ENCODE measurements at places on chromosomes 2 and 18.

DNA sequence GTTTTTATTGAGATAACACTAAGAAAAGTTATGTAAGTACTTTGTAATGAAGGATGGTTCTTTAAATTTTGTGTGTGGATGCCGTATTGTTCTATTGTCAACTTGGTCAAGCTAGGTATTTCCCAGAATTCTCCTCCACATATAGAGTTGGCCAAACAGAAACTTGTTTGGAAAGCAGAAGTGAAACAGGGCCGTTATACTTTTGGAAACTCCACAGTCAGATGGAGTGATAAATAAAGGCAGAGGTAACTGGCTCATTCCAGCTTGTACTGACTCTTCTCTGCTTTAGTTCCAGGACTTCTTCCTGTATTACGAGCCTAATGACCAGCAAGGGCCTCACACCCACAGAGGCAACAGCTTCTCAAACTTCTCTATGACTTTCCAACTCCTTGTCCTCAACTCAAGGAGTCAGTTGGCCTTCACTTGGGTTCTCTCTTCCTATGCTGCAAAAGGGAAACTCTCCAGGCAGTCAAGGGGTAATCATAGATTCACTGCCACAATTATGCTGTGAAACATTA is 16.4 kb upstream of the STARD7 start:
- no peak for DNase-seq

- no peak for DNase-seq
Measured at GRCh38 chr2:67037655-67038054, 359.5 kb upstream of the ETAA1 start.

GRCh38 chr2:100845141-100845991 is 25.4 kb downstream of the NPAS2 start:
- DNase-seq: no peak

- no peak for DNase-seq
Measured at GRCh38 chr2:146850746-146851145, 994.1 kb upstream of the ACVR2A start.

DNA sequence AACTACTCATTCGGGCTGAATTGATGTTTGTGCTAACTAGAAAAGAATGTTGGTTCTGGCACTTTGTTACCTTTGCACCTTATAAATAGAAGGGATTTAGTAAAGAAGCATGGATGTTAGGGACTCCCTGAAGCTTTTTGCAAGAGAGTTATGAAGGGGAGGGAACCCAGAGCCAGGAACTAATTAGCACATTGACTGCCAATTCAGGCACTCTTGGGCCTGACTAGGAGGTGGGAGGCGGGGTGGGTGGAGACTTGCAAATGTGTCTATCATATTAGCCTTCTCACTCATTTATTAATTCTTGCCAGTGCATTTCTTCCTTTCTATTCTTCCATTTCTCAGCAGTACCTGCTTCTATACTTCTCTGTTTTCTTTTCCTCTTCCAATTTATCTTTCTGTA is 1022.4 kb downstream of the TMEM182 start:
- DNase-seq: no peak

GRCh38 chr2:119548516-119549120 is 4.4 kb downstream of the CFAP221 start:
- DNase-seq: no peak

GRCh38 chr2:218327451-218328210 is 29.0 kb upstream of the CATIP start:
- DNase-seq: no peak

GRCh38 chr18:79915161-79916127 is 36.0 kb downstream of the SLC66A2 start:
- DNase-seq: no peak

DNA sequence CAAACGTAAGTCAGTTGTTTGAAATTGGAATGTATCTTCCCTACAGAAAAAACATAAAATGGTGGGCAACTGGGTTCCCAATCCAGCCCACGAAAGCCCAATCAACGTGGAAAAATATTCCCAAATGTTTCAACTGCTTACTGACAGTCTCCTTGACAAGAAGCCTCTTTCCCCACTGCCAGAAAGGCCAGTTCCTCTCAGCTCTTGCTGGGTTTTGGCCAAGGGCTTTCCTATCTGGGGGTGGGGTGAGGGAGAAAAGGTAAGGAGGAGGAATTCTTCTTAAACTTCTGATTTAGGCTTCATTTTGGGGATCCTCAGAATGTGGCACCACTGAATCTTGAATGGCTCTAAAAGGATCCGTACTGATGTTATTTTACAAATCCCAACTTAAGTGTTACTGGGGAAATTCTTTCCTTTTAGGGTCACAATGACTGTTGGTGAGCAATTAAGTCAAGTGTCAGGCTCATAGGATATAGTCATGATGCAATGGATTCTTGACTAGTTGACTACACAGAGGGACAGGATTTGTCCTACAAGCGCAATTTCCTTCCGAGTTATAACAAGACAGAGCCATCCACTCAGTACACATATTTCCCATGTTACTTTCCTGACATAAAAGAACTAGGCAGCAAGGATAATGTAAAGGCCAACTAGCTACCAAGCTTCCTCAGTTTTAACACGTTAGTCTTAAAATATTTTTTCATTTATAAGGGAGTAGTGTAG is 73.6 kb downstream of the SPRED2 start:
- DNase-seq: no peak

DNA sequence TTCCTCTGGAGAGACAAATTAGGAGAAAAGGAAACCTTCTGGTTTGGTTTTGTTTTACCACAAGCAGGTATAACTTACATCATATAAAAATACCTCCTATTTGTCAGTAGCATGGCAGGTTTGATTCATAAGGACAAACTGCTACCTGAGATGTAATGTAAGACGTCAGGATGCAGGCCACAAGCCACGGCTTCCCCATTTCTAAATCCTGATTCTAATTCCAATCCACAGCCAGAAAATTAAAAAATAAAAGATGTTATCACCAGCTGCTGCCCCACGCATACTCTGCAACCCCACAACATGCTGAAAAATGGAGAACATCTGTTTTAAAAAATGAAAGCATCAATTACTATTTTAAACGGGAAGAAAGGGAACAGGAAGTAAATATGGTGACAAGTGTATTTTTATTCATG is 197.6 kb downstream of the BCL11A start:
- DNase-seq: no peak

DNA sequence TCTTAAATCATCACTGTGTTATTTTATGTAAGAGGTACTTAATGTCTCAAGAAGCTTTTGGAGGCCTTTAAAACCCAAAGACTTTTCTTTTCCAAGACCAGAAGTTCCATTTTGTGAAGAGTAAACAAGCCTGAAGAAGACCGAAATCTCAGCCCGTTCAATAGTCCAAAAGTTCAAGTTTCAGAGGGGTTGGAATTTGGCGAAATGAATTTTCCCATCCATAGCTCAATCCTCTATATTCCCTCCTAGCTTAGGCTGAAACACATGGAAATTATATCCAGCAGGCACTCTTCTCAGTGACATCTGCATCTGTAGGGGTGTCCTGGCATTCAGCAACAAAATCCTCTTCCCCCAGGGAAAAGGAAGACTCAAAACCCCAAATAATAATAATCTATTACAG is 344.6 kb downstream of the ARHGAP15 start:
- no peak for DNase-seq

- peak; percentile 37 for DNase-seq
Measured at GRCh38 chr2:207530160-207531031, 634 bp downstream of the CREB1 start.

- no peak for DNase-seq
Measured at GRCh38 chr18:21914739-21915319, 174.2 kb downstream of the MIB1 start.

DNA sequence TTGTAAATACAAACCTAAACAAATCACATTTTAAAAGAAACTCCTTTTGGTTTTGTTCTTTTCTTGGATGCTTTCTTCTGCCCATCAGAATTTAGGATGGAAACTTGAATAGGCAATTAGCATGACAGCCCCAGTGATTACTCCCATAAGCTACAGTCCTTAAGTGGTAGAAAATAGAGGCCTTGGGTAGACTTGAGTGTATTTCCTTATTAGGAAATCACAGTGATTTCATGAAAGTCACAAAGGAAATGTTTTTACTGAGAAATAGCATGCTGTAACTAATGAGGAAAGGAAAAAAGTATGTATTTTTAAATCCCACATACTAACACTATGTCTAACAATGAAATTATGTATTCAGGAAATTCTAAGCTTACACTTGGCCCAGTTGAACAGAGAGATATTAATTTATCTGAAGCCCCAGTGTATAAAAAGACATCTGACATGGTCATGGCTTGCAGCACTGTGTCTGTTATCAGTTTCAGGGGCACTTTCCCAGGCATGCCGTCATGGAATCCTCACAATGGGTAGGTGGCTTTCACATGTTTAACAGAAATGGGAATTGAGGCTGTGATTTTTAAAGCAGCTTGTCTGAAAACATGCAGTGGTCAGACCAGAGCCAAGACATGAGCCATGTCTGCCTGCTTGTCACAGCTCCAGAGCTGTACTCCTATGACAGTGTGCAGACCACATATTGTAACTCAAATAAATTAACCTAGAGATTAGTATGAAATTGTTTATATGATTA is 79.7 kb upstream of the TRIB2 start:
- no peak for DNase-seq

GRCh38 chr2:74908748-74909444 is 49.5 kb upstream of the POLE4 start:
- DNase-seq: no peak

DNA sequence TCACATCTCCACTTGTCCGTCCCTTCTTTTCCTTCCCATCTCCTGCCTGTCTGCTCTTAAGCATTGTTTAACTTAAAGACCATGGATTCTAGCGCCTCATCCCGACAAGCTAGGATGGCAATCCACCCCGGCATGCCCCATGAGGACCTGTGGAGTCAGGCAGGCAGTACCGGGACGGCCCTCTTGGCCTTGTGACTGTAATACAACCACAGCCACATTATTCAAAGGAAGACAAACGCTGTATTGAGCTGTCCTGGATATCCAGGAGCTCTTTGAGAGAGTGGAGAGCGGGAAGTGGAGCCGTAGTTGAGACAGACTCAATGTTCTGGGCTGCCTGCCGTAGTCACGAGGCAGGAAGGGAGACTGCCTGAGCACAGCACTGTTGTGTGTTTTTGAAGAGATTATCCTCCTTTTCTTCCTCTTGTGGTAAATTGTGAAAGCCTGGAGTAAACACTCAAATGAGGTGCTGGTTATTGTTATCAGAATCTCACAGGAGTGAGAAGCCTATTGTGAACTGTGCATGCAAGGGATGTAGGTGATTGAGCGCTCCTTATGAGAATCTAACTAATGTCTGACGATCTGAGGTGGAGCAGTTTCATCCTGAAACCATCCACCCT is 929.8 kb upstream of the CNTNAP5 start:
- no peak for DNase-seq

- DNase-seq: no peak
Measured at GRCh38 chr2:128187032-128187654, 96.1 kb downstream of the UGGT1 start.

GRCh38 chr2:214775971-214776370 is 33.5 kb downstream of the BARD1 start:
- no peak for DNase-seq

GRCh38 chr2:174312581-174313234 is 22.0 kb upstream of the SP9 start:
- DNase-seq: no peak

GRCh38 chr2:233810385-233810784 is 32.3 kb downstream of the MROH2A start:
- no peak for DNase-seq

DNA sequence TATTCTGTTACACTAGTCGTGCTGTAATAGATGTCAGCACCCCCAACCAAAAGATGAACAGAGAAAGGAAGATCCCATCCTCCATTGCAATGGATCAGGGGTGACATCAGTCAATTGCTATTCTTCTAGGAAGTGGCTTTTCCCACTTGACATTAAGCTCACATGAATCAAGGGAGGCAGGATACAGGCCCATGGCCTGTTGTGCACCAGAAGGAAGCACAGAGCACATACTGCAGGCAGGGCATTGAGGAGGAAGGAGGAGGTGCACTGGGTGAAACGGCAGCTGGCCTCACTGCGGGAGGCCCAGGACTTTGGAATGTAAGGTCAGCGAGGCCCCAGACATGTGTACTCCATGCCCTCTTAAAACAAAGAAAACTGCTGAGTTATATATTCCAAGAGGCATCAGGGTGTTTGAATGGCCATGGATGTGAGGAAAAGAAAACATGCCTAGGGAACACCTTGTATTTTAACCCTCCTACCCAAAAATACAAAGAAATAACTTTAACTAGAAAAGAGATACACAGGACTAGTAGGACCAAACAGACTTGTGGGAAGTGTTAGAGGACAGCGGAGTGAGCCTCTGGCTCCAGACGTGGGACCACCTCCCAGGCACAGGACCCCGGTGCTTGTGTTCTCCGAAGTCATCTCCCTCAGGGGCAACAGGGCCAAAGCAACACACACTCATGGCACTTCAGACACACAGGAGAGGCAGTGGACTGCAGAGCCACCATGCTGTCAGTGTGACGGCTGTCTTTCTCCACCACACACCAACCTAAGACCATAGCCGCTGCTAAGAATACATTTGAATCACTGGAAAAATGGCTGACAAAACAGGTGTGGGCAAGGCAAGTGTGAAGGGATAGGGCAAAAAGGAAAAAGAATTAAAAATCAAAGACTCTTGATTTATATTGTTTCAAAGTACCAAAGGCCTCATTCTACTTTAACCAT is 51.4 kb upstream of the RIOK3 start:
- no peak for DNase-seq

DNA sequence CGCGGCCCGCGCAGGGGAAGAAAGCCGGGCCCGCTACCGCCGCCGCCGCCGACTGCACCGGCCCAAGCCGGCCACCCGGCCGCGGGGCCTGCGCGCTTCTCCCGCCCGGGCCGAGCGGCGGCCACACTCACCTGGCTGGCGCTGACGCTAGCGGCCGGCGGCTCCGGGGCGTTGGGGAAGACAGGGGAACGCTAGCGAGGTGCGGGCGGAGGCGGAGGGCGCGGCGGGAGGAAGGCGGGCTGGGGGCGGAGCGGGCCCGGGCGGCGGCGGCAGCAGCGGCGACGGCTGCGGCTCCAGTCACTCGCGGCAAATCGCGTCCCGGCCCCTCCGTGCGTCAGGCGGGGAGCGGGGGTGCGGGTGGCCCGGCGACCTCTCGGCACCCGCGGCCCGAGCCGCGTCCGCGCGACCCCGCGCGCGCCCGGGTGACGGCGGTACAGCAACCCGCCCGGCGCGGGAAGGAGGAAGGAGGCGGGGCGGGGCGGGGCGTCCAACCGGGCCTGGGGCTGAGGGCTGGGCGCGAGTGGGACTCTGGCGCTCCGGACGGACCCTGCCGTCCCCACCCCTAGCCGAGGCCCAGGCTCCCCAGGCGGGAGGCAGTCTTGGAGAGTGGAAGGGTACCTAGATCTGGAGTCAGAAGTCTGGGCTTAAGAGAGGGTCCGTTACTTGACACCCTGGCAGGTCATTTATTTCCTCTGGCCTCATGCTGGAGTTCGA is at the start of gene SESTD1:
Gene SESTD1, minus strand, starts transcription at position 465 of the 714 bp plus-strand sequence. CDS start 72,991 bp downstream, outside the sequence.
- no peak for DNase-seq

Data from activated naive CD4-positive, alpha-beta T cell (primary cell).